ENCODE measurements at places on chromosomes 3 and 15.

DNA sequence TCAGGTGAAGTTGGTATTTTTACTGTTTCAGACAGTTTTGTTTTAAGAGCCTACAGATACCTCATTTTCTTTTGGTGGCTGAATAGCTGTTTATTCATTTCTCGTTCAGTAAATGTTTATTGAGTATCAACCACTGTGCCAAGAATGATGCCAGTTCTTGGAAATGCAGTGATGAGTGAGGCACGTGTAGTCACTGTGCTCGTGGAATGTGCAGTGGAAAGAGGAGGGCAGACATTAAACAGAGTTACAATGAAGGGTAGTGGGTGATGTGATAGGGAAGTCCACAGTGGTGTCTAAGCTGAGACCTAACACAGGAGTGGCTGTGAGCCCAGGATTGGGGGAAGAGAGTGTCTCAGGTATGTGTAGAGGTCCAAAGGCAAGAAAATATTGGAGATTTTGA, 73.7 kb downstream of the ARHGEF26 start:
- no peak for DNase-seq

DNA sequence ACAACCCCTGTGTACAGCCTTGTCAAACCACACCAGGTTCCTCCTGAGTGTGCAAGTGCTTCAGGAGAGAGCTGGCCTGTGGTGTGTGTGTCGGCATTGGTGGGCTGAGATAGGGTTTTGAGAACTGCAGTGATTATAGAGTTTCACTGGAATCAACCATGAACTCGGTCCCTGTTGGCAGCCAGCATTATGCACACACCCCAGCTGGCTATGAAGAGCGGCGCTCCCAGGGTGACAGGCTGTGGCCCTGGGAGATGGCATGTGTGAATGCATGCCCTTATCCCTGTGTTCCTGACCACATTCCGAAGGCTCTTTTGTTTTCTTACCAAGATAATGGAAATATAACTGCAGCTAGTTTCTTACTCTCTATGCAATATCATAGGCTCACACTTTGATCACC, 101.8 kb downstream of the SNRK start:
- DNase-seq, result no peak

DNA sequence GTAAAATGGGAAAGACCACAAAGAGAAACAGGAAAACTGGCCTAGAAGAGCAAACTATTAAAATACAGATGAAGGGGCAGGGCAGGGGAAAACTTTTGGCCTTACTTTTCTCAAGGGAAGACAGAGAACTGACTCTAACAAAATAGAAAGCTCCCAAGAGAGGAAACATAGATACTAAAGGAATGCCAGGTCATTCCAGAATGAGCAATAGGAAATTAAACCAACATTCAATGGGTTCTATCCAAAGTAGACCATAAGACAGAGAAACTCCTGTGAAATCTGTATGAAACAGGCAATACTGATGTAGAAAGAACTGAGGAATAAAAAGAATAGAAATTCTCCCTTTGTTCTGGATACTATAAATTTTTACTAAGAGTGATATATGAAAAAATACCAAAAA, 491.8 kb downstream of the MECOM start:
- no peak for DNase-seq

DNA sequence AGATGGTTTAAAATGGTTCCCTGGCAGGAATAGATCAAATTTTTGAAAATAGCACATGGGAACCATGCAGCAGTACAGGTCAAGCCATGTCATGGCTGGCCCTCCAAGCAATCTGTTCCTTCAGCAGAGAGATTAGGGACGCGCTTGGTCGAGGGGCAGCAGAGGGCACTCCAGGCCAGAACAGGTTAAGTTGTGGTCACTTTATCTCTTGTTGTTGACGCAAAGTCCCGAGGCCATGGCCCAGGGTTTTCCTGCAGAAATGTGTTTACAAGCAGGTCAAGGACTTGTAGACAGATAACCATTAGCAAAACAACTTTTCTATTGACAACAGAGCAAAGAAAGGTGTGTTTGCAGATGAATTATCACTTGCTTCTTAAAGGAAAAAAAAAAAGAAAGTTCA, 570.0 kb upstream of the NR2F2 start:
- no peak for DNase-seq

DNA sequence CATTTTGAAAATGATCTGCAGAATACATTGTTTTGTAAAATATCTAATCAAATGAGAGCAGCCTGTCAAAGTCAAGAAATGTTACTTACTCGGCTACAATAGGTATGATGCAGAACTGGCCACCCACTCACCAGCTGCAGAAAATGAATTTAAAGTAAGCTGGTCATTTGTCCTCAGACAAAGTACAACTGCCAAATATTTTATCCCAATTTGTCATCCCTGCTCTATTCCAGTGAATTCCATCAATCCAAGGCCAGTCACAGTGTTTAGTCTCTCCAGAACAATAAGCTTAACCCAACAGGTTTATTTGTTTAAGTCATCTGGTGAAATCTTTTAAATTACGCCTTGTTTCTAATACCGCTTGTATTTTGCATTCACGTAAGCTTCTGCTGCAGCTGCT, 46.6 kb upstream of the TCF12 start:
- DNase-seq, result no peak

DNA sequence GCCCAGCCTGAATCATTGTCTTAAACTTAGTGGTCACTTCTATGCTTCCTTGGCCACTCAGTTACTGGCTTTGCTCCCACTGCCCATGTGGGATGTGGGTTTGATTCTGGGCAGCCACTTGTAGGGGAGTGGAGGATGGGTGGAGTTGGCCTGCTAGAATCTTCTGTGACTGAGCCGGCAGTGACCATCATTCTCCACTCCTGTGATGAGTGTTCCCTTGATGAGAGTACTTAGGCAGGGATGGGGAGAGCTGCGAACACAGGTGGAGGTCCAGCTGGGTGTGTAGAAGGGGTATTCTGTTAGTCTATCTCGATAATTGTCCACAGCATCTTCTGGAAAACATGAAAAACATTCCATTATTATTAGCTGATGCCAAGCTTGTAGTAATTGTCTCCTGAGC, 8.0 kb downstream of the TM6SF1 start:
- DNase-seq, result no peak

DNA sequence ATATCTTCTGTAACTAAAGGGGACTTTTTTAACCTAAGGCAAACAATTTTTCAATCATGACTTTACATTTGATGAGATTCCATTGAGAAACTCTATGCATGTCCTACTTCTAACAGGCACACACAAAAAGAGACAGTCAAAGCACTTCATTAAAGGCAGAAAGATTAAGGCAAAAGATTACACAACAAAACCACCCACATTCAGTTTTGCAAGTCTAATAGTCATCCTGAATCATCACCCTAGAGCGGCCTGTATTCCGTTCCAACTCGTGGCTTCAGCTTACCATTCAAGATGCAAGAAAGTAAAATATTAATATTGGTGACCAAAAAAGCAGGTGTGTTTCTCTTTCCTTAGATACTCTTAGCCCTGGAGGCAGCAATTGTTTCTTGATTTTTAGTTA, 205.9 kb downstream of the P3H2 start:
- no peak for DNase-seq

GRCh38 chr3:25041871-25042584, 386.0 kb upstream of the RARB start:
- no peak for DNase-seq

- DNase-seq, result no peak
Measured at GRCh38 chr3:67030785-67031740, 33.0 kb downstream of the KBTBD8 start.

Data from SHP77 (cell line).